SJCRH30 (cell line): ENCODE measurements at places on chromosomes 16 and 17. TPM values are rescaled to one million over a fixed set of nuclear protein-coding genes. Genes with fewer than 3 reads are reported as not detected.

DNA sequence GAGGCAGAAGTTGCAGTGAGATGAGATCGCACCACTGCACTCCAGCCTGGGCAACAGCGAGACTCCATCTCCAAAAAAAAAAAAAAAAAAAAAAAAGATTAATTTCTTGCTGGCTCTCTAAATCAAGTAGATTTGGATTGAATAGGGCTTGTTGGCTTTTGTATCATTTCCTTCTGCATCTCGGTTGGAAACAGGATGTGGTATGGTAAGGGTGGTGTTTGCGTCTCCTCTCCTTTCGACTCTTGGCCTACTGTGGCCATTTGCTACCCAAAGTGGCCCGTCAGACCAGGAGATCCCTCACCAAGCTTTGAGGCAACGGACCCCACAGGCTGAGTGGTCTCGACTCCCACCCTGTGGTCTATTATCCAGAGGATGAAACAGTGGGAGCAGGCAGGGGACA is 168.0 kb upstream of the IRX3 start:
- H3K4me3 ChIP-seq: no peak overlapping the region

GRCh38 chr17:63686138-63686685 is 13.7 kb downstream of the LIMD2 start:
- H3K4me3 ChIP-seq: no peak overlapping the region
- no peaks in the 10 kb centered on the region for H3K27me3 ChIP-seq
- DNase-seq: no peak
- H3K4me1 ChIP-seq: no peaks in the 10 kb centered on the region

GRCh38 chr17:34549966-34550365 is 29.4 kb upstream of the TMEM132E start:
- H3K36me3 ChIP-seq: no peaks in the 10 kb centered on the region
- no peak for DNase-seq
- H3K27me3 ChIP-seq: peaks cover 9% of the 10 kb centered on the region; the same call in 1 of the 2 replicates
- no peak overlapping the region for H3K4me3 ChIP-seq
- no peak overlapping the region for H3K27ac ChIP-seq

BRD7 gene
- 81.6 and 86.8 TPM in 2 replicates for total RNA-seq

RND2 gene
- 0.68 and 0.79 TPM in 2 replicates for total RNA-seq

GRCh38 chr16:11340710-11341109 is 4.5 kb upstream of the RMI2 start:
- no peak overlapping the region for H3K4me3 ChIP-seq
- H3K4me1 ChIP-seq: no peaks in the 10 kb centered on the region
- H3K27me3 ChIP-seq: no peaks in the 10 kb centered on the region
- H3K27ac ChIP-seq: no peak overlapping the region

GRCh38 chr16:17520561-17520960 is 49.8 kb upstream of the XYLT1 start:
- no peaks in the 10 kb centered on the region; the same call in 1 of the 2 replicates for H3K27me3 ChIP-seq
- no peaks in the 10 kb centered on the region for H3K36me3 ChIP-seq
- H3K27ac ChIP-seq: no peak overlapping the region
- H3K4me1 ChIP-seq: no peaks in the 10 kb centered on the region
- DNase-seq: no peak

DNA sequence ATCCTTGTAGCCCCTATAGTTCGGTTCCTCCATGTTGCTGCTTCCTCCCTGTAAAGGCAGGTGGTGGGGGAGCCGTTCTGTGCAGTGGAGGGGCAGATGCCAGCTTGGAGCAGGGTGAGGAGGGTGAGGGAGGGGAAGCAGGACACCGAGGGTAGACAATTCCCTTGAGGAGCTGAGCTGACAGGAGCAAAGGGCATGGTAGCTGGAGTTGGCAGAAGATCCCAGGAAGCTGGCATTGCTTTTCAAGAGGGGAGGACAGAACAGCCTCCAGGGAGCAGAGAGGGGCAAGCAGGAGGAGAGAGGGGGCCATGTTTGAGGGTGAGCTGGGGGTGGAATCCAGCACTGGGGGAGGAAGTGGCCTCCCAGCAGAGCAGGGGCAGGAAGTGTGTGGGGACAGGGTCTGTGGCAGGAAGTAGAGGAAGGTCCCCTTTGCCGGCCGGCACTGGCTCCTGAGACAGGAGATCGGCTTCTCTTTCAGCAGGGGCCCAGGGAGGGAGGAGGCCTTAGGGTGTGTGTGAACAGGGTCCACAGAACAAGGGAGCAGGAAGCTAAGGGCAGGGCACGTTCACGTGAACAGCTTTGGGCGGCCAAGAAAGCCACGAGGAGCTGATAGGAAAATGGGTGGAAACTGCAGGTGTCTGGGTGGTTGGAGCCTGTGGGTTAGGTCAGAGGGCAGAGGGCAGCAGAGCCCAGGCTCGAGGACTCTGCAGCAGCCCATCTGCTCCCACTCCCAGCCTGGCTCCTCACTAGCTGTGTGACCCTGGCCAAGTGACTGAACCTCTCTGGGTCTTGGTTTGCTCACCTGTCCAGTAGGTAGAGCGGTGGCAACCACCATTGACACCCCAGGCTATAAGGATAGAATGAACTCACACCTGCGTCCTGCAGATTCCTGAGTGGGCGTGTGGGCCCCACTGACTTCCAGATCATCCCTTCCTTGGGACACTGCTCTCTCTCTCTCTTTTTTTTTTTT is 17.5 kb upstream of the SPNS2 start:
- H3K27me3 ChIP-seq: no peaks in the 10 kb centered on the region
- no peak overlapping the region for H3K4me3 ChIP-seq
- H3K4me1 ChIP-seq: peaks cover 5% of the 10 kb centered on the region
- H3K27ac ChIP-seq: no peak overlapping the region
- DNase-seq: no peak

TBC1D3L gene
- 3.0 and 5.6 TPM in 2 replicates for total RNA-seq

- H3K27me3 ChIP-seq: no peaks in the 10 kb centered on the region
- peak; percentile 67 for DNase-seq
- peak overlapping the region; percentile 99 for H3K4me3 ChIP-seq
- H3K27ac ChIP-seq: peak overlapping the region; percentile 70
These were observed 339 bp downstream of the N4BP1 start for GRCh38 chr16:48609652-48610029.

- no peak overlapping the region for H3K4me3 ChIP-seq
- H3K4me1 ChIP-seq: peaks cover 32% of the 10 kb centered on the region
- no peaks in the 10 kb centered on the region for H3K27me3 ChIP-seq
- H3K36me3 ChIP-seq: peaks cover 8% of the 10 kb centered on the region; the same call in 1 of the 2 replicates
- peak; percentile 48 for DNase-seq
These were observed 77.5 kb downstream of the ANKRD11 start for GRCh38 chr16:89412811-89413210.

DNA sequence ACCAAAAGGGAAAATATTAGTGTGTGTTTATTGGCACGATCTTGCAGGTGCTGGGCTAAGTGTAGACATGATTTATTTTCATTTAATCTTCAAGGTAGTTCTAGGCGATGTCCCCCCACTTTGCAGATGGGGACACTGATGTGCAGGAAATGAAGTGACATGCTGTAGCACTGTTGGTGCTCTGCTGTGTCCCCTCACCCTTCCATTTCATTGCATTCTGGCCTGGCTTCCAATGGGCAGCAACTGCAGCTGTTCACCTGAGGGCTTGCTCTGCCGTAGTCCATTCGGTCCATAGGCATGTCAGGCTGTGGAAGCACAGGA is 123.9 kb downstream of the PRKCB start:
- H3K4me1 ChIP-seq: no peaks in the 10 kb centered on the region
- H3K36me3 ChIP-seq: no peaks in the 10 kb centered on the region
- H3K27me3 ChIP-seq: no peaks in the 10 kb centered on the region
- no peak for DNase-seq

DNA sequence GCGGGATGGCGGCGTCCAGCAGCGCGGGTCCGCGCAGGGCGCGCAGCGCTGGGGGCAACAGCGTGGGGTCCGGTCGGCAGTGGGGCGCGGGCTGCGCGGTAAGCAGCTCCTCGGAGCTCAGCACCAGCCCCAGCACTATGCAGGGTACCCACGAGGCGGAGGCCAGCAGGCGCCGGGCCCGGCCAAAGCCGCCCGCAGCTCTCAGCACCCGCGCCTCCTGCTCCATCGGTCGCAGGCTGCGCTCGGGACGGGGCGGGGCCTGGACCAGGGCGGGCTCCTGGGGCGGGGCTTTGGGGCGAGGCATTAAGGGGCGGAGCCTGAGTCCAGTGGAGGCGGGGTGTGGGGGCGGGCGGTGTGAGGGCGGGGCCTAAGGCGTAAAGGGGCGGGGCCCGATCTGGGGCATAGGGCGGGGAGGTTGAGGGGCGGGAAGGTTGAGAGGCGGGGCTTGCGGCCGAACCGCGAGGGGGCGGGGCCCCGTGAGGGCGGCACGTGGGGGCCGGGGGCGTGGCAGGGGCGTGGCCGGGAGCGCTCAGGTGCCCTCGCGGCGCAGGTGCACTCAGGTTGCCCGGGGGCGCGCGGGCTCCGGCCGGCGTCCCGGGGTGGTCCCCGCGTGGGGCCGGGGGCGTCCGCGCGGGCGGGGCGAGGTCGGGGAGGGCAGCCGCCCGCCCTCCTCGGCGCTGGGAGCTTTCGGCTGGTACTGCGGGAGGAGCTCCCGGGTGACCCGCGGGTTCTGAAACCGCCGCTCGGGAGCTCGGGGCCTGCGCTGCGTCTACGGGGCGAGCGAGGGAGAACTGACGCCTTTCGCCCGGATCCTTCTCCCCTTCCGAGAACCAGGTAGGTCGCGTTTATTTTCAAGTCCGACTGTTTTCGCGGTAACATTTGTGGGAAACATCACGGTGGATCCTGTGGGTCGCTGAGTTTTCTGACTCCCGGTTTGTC is 1.4 kb upstream of the SLC22A31 start:
- no peak overlapping the region for H3K4me3 ChIP-seq
- no peak overlapping the region for H3K27ac ChIP-seq
- no peaks in the 10 kb centered on the region for H3K27me3 ChIP-seq
- H3K36me3 ChIP-seq: no peaks in the 10 kb centered on the region
- peak; percentile 43 for DNase-seq

- H3K27ac ChIP-seq: no peak overlapping the region
- H3K27me3 ChIP-seq: no peaks in the 10 kb centered on the region
These were observed 19.1 kb downstream of the CDIP1 start for GRCh38 chr16:4519274-4520058.
